ENCODE measurements at places on chromosomes 16 and 17.

- H3K27ac ChIP-seq, result peak overlapping the region; percentile 82
- no peak for DNase-seq
- no peaks in the 10 kb centered on the region for H3K27me3 ChIP-seq
- H3K4me1 ChIP-seq, result peaks cover 59% of the 10 kb centered on the region
- no peaks in the 10 kb centered on the region for H3K36me3 ChIP-seq
These were observed 184.9 kb downstream of the MSI2 start for GRCh38 chr17:57441270-57441600.

DNA sequence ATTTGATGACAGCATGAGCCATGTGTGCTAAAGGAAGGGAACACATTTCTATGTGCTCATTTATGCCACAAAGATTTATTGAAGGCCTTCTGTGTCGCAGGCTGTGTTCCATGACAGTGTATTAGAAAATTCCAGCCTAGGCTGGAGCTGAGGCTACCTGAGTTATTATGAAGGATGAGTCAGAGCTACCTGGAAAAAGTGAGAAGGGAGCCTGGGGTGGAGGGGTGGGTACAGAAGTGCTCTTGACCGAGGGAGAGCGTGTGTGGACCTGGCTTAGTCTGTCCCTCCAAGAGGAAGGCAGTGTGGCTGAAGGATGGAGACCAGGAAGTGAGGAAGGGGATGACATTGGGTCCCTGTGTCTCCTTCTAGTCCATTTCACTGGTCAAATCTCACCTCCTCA lies 98.3 kb downstream of the N4BP1 start:
- no peak overlapping the region for H3K4me3 ChIP-seq
- H3K27me3 ChIP-seq, result peaks cover 3% of the 10 kb centered on the region
- H3K36me3 ChIP-seq, result no peaks in the 10 kb centered on the region
- no peaks in the 10 kb centered on the region for H3K4me1 ChIP-seq
- no peak for DNase-seq
- no peak overlapping the region for H3K27ac ChIP-seq

GRCh38 chr17:78269955-78270381 lies 38.5 kb downstream of the TMEM235 start:
- peaks cover 2% of the 10 kb centered on the region for H3K27me3 ChIP-seq
- no peak overlapping the region for H3K27ac ChIP-seq
- peaks cover 17% of the 10 kb centered on the region for H3K4me1 ChIP-seq
- no peak for DNase-seq

DNA sequence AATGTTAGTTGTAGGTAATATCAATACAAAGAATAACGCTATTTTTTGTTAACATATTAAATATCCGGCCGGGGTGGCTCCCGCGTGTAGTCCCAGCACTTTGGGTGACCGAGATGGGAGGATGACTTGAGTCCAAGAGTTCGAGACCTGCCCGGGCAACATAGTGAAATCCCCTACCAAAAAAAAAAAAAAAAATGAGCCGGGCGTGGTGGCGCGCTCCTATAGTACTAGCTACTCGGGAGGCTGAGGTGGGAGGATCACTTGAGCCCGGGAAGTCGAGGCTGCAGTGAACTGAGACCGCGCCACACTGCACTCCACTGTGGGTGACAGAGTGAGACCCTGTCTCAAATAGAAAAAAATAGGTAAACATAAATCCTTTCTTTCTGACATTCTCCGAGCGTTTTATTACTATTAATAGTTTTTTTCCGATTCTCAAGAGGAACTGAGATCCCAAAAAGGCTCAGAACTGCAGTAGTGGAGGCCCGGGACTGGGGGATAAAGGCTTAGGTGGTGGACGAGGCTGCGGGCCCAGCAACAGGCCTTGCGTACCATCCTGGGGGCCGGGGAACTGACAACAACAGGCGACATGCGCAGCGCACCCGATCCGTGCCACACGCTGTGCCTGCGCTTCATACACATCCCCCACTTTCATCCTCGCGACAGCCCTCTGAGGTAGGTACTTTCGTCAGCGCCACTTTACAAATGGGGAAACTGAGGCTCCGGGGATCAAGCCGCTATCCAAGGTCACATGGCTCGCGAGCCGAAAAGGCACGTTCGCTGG lies 919 bp downstream of the N4BP1 start:
- H3K27me3 ChIP-seq, result no peaks in the 10 kb centered on the region
- H3K36me3 ChIP-seq, result no peaks in the 10 kb centered on the region
- peak; percentile 67 for DNase-seq
- peaks cover 88% of the 10 kb centered on the region for H3K4me1 ChIP-seq
- H3K4me3 ChIP-seq, result peak overlapping the region; percentile 91
- peak overlapping the region; percentile 96 for H3K27ac ChIP-seq

- H3K4me1 ChIP-seq, result no peaks in the 10 kb centered on the region
- DNase-seq, result no peak
- H3K36me3 ChIP-seq, result no peaks in the 10 kb centered on the region
- no peak overlapping the region for H3K27ac ChIP-seq
- H3K27me3 ChIP-seq, result no peaks in the 10 kb centered on the region
These were observed 7.1 kb upstream of the ZNF747 start for GRCh38 chr16:30541502-30542329.

DNA sequence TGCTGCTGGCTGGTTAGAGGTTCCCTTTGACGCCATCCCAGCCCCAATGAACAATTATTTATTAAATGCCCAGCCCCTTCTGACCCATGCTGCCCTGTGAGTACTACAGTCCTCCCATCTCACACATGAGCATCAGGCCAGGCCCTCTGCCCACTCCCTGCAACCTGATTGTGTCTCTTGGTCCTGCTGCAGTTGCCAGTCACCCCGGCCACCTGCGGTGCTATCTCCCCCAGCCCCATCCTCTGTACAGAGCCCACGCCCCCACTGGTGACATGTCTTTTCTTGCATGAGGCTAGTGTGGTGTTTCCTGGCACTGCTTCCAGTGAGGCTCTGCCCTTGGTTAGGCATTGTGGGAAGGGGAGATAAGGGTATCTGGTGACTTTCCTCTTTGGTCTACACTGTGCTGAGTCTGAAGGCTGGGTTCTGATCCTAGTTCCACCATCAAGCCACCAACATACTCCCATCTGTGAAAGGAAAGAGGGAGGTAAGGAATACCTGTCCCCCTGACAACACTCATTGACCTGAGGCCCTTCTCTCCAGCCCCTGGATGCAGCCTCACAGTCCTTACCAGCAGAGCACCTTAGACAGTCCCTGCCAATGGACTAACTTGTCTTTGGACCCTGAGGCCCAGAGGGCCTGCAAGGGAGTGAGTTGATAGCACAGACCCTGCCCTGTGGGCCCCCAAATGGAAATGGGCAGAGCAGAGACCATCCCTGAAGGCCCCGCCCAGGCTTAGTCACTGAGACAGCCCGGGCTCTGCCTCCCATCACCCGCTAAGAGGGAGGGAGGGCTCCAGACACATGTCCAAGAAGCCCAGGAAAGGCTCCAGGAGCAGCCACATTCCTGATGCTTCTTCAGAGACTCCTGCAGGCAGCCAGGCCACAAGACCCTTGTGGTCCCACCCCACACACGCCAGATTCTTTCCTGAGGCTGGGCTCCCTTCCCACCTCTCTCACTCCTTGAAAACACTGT lies 11.3 kb downstream of the CX3CL1 start:
- H3K4me3 ChIP-seq, result no peak overlapping the region
- no peaks in the 10 kb centered on the region for H3K27me3 ChIP-seq
- no peak for DNase-seq
- H3K36me3 ChIP-seq, result no peaks in the 10 kb centered on the region
- no peak overlapping the region for H3K27ac ChIP-seq

GRCh38 chr17:58247511-58248363 lies 9.4 kb downstream of the LPO start:
- peaks cover 2% of the 10 kb centered on the region for H3K27me3 ChIP-seq
- no peak for DNase-seq
- H3K4me1 ChIP-seq, result peaks cover 7% of the 10 kb centered on the region
- H3K27ac ChIP-seq, result no peak overlapping the region

- H3K4me3 ChIP-seq, result no peak overlapping the region
- no peaks in the 10 kb centered on the region for H3K36me3 ChIP-seq
- H3K27ac ChIP-seq, result no peak overlapping the region
- H3K27me3 ChIP-seq, result no peaks in the 10 kb centered on the region
- no peak for DNase-seq
- H3K4me1 ChIP-seq, result no peaks in the 10 kb centered on the region
These were observed 900.8 kb upstream of the GOT2 start for GRCh38 chr16:59634951-59635350.

- DNase-seq, result no peak
- H3K4me3 ChIP-seq, result no peak overlapping the region
- no peak overlapping the region for H3K27ac ChIP-seq
- peaks cover 13% of the 10 kb centered on the region for H3K36me3 ChIP-seq
These were observed 171.2 kb downstream of the AHSP start for GRCh38 chr16:31698901-31699300.

GRCh38 chr17:22373911-22374310 lies 681.6 kb downstream of the KCNJ18 start:
- DNase-seq, result no peak
- H3K4me1 ChIP-seq, result no peaks in the 10 kb centered on the region
- H3K27ac ChIP-seq, result no peak overlapping the region
- no peak overlapping the region for H3K4me3 ChIP-seq
- H3K36me3 ChIP-seq, result no peaks in the 10 kb centered on the region

GRCh38 chr17:44565866-44566443 lies 8.7 kb downstream of the FZD2 start:
- no peak overlapping the region for H3K27ac ChIP-seq
- no peaks in the 10 kb centered on the region for H3K36me3 ChIP-seq
- H3K4me3 ChIP-seq, result no peak overlapping the region
- peaks cover 3% of the 10 kb centered on the region for H3K27me3 ChIP-seq

DNA sequence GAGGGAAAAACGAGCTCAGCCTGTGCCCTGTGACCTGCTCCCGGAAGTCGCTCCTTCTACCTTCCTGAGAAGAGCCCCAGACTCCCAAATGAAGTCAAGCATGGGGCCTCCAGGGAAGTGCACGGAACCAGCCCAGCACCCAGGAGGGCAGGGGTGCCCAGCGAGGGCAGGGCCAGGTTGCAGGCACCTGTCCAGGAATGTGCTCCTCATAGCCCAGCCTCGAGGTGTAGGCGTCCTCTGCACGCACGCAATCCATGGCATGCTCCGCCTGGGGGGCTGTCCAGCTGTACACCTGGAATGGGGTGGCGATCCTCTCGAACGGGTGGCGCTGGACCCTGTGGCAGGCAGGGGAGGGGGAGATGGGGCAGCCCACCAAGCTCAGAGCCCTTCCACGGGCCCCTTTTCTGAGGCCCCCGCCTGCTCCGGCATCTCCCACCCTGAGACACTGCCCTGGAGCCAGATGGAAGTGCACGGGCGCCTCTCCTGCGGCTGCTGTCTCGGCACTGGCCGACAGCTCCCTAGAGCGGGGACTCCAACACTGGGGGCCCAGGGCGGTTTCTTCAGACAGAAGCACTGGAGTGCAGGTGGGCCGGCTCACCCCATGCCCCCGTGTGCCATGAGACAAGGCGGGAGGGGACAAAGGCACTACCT lies 10.9 kb downstream of the CLUH start:
- no peaks in the 10 kb centered on the region for H3K27me3 ChIP-seq
- H3K4me3 ChIP-seq, result no peak overlapping the region
- H3K36me3 ChIP-seq, result peaks cover 20% of the 10 kb centered on the region
- H3K27ac ChIP-seq, result no peak overlapping the region

DNA sequence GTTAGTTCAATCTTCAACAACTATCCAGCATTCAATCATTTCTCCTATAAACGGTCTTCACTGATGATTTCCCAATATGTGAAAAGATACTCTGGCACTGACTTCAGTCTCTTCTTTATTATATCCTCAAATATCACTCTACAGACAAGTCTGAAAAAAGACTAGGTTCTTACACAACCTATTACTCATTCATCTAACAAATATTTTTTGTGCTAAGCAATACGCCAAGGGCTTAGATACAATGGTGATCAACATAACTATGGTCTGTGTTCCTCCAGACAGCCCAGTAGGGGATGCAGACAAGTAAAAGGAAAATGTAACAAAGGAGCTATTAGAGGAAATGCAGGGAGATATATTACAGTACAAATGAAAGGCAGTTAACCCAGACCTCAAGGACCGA lies 63.9 kb downstream of the MYO1D start:
- no peak overlapping the region for H3K4me3 ChIP-seq
- no peaks in the 10 kb centered on the region for H3K27me3 ChIP-seq
- H3K4me1 ChIP-seq, result no peaks in the 10 kb centered on the region
- DNase-seq, result no peak

DNA sequence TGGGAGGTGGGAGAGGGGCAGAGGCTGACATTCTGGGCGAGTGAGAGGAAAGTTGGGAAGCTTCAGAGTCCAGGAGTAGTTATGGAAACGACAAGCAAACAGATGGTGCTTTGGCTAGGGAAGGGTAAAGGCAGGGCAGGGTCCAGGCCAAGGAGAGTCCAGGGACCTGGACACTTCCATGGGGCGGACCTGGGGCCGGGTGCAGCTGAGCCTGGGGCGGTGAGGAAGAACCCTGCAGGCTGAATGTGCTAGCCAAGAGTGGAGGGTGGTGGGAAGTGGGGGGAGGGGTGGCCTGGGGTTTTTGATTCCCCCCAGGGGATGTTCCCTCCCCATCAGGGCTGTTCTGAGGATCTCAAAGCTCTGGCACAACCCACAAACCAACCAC lies 2.6 kb downstream of the PPP1R9B start:
- peaks cover 21% of the 10 kb centered on the region for H3K36me3 ChIP-seq
- H3K27ac ChIP-seq, result peak overlapping the region; percentile 71
- peaks cover 70% of the 10 kb centered on the region for H3K4me1 ChIP-seq
- no peaks in the 10 kb centered on the region for H3K27me3 ChIP-seq
- DNase-seq, result no peak
- H3K4me3 ChIP-seq, result peak overlapping the region; percentile 69

DNA sequence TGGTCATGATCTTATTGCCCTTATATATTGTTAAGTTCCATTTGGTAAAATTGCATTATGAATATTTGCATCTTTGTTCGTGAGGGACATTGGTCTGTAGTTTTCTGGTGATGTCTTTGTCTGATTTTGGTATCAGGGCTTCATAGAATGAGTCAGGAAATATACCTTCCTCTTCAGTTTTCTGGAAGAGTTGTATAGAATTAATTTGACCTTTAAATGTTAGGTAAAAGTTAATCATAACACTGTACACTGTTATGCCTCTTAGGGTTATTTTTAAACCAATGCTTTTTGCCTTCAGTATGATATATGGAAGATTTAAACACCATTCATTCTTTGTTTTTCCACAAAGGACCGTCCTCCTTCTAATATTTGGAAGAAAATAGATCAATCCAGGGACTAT lies 180.0 kb downstream of the CHD9 start:
- no peaks in the 10 kb centered on the region for H3K27me3 ChIP-seq
- no peak for DNase-seq
- no peak overlapping the region for H3K4me3 ChIP-seq
- H3K36me3 ChIP-seq, result peaks cover 51% of the 10 kb centered on the region
- H3K27ac ChIP-seq, result no peak overlapping the region
- H3K4me1 ChIP-seq, result no peaks in the 10 kb centered on the region

GRCh38 chr17:45040459-45040858 lies 11.0 kb downstream of the DCAKD start:
- H3K36me3 ChIP-seq, result no peaks in the 10 kb centered on the region
- no peak overlapping the region for H3K27ac ChIP-seq
- H3K4me1 ChIP-seq, result no peaks in the 10 kb centered on the region
- no peak for DNase-seq
- H3K27me3 ChIP-seq, result no peaks in the 10 kb centered on the region

GRCh38 chr17:75319904-75320691 lies 30.9 kb upstream of the SLC25A19 start:
- H3K27ac ChIP-seq, result no peak overlapping the region
- H3K27me3 ChIP-seq, result no peaks in the 10 kb centered on the region
- DNase-seq, result no peak
- H3K4me3 ChIP-seq, result no peak overlapping the region
- peaks cover 41% of the 10 kb centered on the region for H3K36me3 ChIP-seq

Data from CD4-positive, CD25-positive, alpha-beta regulatory T cell (primary cell).